ENCODE measurements at places on chromosomes 11 and 22. TPM values are rescaled to one million over a fixed set of nuclear protein-coding genes. Genes with fewer than 3 reads are reported as not detected.

- H3K4me1 ChIP-seq: peaks cover 26% of the 10 kb centered on the region
- H3K36me3 ChIP-seq: no peaks in the 10 kb centered on the region
- DNase-seq: no peak
- no peak overlapping the region for H3K4me3 ChIP-seq
Observed at GRCh38 chr11:104154296-104154695, 9.7 kb downstream of the PDGFD start.

GRCh38 chr11:67356864-67357561, 3.7 kb upstream of the POLD4 start:
- H3K27me3 ChIP-seq: no peaks in the 10 kb centered on the region
- peaks cover 10% of the 10 kb centered on the region for H3K4me1 ChIP-seq
- no peaks in the 10 kb centered on the region for H3K36me3 ChIP-seq
- DNase-seq: peak; percentile 89
- H3K27ac ChIP-seq: no peak overlapping the region
- no peak overlapping the region for H3K4me3 ChIP-seq

DNA sequence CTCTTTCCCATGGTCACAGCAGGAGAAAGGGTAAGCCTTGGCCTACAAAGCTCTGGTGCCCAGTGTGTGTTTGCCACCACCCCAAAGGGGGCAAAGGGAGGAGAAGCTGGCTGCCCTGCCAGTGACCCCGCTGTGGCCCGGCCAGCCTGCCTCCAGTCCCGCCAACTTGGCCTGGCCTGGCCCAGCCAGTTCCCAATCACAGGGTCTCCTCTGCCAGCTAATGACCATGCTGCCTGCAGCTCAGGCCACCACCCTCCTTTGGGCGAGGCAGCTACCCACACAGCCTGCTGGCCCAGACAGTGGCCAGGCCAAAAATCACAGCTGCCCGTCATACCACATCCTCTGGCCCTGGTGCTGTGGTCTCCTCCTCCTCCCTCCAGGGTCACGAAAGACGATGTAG, 5.1 kb downstream of the GDPD5 start:
- no peak for DNase-seq
- H3K27ac ChIP-seq: no peak overlapping the region
- H3K36me3 ChIP-seq: no peaks in the 10 kb centered on the region
- H3K4me3 ChIP-seq: no peak overlapping the region
- peaks cover 28% of the 10 kb centered on the region for H3K27me3 ChIP-seq
- H3K4me1 ChIP-seq: no peaks in the 10 kb centered on the region

GRCh38 chr22:36900225-36900624, 13.2 kb upstream of the CSF2RB start:
- H3K4me1 ChIP-seq: no peaks in the 10 kb centered on the region
- H3K4me3 ChIP-seq: no peak overlapping the region
- no peak overlapping the region for H3K27ac ChIP-seq
- DNase-seq: no peak

DNA sequence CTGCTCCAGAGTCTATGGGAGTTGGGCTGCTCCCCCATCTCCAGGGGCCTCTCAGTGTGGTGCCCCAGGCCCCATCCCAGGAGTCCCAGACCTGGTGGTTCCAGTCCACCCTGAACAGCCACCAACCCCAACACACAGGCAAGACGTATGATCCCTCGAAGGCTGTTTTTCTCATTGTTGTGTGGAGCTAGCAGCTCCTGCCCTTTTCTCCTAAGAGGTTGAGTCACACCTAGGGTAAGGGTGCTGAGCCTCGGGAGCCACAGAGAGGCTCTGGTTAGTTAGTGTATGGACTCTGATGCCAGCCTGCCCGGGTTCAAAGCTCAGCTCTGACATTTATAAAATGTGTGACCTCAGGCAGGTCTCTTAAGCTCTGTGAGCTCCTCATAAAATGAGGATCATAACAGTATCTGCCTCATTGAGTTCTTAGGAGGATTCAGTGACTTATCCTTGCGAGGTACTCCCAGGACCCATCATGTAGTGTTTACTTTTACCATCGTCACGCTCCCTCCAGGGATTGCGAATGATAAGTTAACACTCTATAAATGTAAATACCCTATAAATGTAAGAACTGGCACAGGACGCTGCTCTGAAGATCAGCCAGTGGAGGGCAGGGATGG, 47.2 kb downstream of the FBLN1 start:
- peak overlapping the region; percentile 4 for H3K27ac ChIP-seq
- no peak for DNase-seq
- H3K4me1 ChIP-seq: peaks cover 6% of the 10 kb centered on the region
- H3K36me3 ChIP-seq: no peaks in the 10 kb centered on the region
- no peaks in the 10 kb centered on the region for H3K27me3 ChIP-seq

DNA sequence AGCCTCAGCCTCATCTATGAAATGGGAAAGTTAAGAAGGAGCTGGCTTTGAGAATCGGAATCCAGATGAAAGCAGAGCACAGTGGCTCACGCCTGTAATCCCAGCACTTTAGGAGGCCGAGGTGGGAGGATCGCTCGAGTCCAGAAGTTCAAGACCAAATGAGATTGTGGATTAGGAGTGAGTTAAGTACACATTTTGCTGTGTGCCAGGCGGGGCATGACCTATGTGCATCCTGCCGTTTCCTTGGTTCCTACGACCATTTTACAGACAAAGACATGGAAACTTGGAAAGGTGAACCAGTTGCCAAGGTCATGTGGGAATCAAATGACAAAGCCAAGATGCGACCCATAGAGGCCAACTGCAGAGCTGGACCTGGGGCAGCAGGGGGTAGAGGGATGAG, 4.2 kb downstream of the PLA2G3 start:
- H3K4me3 ChIP-seq: no peak overlapping the region
- DNase-seq: no peak
- no peaks in the 10 kb centered on the region for H3K27me3 ChIP-seq
- H3K27ac ChIP-seq: no peak overlapping the region

DNA sequence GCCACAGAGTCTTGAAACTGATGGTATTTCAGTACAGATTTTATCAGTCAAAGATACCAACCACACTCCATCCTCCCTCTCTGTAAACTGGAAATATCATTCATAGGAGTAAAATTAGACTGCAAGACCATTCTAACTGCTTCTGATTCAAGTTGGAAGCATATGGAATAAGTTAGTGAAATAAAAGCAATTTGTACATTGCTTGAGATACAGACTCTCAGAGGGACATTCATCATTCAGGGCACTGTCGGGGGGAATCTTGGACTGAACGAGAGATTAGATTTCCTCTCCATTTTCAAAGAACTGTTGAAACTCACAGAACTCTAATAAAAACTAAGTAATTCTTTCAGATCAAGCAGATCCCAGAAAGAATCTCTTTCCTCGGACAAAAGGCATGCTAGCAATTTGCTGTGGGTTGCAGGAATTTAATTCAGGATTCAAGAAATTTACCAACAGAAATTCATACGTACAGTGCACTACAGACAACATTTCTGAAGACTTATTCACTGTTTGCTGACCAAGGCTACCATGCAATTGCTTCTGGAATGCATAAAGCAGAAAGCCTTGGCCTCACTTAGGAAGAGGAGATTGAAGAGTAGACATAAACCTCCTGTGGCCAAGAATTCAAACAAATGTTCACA, 34.1 kb downstream of the PAMR1 start:
- H3K27ac ChIP-seq: no peak overlapping the region
- no peak for DNase-seq
- no peak overlapping the region for H3K4me3 ChIP-seq
- H3K4me1 ChIP-seq: no peaks in the 10 kb centered on the region

DNA sequence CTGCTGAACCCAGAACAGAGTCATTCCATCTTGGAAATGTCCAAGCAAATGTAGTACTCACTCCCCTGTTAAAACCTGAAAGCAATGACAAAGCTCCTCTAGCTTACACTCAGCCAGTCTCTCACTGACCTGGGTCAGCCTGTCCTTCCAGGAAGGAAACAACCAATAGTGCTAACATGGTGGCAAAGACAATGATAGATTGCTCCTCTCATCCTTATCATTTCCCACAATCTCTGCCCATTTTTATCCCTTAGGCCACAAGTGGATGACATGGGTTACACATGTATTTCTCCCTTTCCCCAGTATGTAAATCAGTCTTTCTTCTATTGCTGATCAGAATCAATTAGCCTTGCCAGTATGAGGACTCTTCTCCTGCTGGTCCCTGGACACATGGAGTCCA, 154.6 kb upstream of the SESN3 start:
- H3K27ac ChIP-seq: no peak overlapping the region
- H3K36me3 ChIP-seq: no peaks in the 10 kb centered on the region
- no peak for DNase-seq
- H3K4me3 ChIP-seq: no peak overlapping the region

DNA sequence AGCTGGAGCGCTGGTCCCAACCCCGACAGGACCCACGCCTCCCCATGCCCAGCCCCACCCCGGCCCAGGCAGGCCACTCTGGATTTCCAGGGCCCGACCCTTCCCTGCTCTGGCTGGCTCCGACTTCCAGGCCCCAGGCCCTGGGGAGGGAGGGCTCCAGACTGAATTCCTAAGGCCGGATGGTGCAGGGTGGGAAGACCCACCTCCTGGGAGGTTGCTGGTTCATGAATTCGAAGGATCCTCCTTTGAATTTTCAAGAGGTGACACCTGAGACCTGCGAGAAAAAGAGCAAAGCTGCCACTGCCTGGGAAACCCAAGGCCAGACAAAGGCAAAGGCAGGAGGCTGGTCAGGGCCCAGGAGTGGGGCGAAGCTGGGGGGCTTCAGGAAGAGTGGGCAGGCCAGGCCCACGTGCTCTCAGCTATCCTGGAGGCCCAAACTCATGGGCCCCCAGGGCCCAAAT, 47.0 kb upstream of the LINC01488 start:
- no peak overlapping the region for H3K27ac ChIP-seq
- H3K27me3 ChIP-seq: no peaks in the 10 kb centered on the region
- H3K36me3 ChIP-seq: no peaks in the 10 kb centered on the region
- H3K4me1 ChIP-seq: peaks cover 5% of the 10 kb centered on the region
- H3K4me3 ChIP-seq: no peak overlapping the region
- no peak for DNase-seq

- no peak overlapping the region for H3K27ac ChIP-seq
- no peaks in the 10 kb centered on the region for H3K4me1 ChIP-seq
- H3K4me3 ChIP-seq: no peak overlapping the region
- no peak for DNase-seq
- H3K36me3 ChIP-seq: no peaks in the 10 kb centered on the region
- H3K27me3 ChIP-seq: no peaks in the 10 kb centered on the region
Observed at GRCh38 chr11:112498701-112499100, 238.0 kb upstream of the PLET1 start.

Gene P4HA3
- total RNA-seq: not detected

Gene MRPL23
- 185 TPM for total RNA-seq

Gene OR10D3
- total RNA-seq: not detected

All from cardiac muscle cell (in vitro differentiated cells and primary cell).